ENCODE measurements at places on chromosomes 7 and 10. TPM values are rescaled to one million over a fixed set of nuclear protein-coding genes. Genes with fewer than 3 reads are reported as not detected.

Gene GDI2
- 122 TPM for total RNA-seq

Gene SAMD9
- 3.0 TPM for total RNA-seq

Gene HKDC1
- 0.44 TPM for total RNA-seq

Gene GNGT1
- not detected for total RNA-seq

Gene HOXA3
- 13.8 TPM for total RNA-seq

Gene FXYD4
- total RNA-seq = not detected

Gene ABCB1
- not detected for total RNA-seq

Gene CLEC5A
- total RNA-seq = not detected

Gene HGF
- total RNA-seq = 0.15 TPM

Gene CFTR
- total RNA-seq = not detected

Gene DEPP1
- 8.0 TPM for total RNA-seq

GRCh38 chr10:5650664-5651387 is 15.6 kb downstream of the ASB13 start:
- DNase-seq = no peak

- peak; percentile 90 for DNase-seq
Measured at GRCh38 chr10:68647672-68648341, 73.2 kb upstream of the CCAR1 start.

GRCh38 chr10:4512671-4513240 is 313.3 kb upstream of the AKR1E2 start:
- peak; percentile 54 for DNase-seq

GRCh38 chr7:74094224-74095101 is 10.9 kb downstream of the LIMK1 start:
- peak; percentile 93 for DNase-seq

GRCh38 chr10:76324283-76324682 is 892.9 kb downstream of the LRMDA start:
- peak; percentile 86 for DNase-seq

GRCh38 chr10:32378363-32379317 is 31.7 kb upstream of the EPC1 start:
- peak; percentile 96 for DNase-seq

DNA sequence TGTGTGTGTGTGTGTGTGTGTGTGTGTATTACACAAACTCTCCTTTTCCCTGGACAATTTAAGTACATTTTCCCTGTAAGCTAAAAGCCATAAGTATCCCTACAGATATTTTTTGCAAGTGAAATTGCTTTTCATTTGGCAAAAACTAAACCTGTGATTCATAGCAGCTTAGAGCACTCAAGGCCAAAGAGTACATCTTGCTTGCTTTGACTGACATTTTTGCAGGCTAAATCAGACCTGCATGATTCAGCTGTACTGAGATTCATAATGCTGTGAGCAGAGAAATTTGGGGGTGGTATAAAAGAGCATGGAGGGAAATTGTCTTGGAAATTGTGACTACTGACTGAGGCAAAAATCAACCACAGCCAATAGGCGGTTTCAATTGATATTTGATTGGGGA is 500.4 kb downstream of the GFRA1 start:
- no peak for DNase-seq

- DNase-seq = no peak
Measured at GRCh38 chr7:132485600-132486273, 90.5 kb downstream of the PLXNA4 start.

- no peak for DNase-seq
Measured at GRCh38 chr7:74183142-74183541, 9.0 kb downstream of the EIF4H start.

GRCh38 chr10:52226197-52226847 is 87.8 kb upstream of the DKK1 start:
- peak; percentile 83 for DNase-seq

DNA sequence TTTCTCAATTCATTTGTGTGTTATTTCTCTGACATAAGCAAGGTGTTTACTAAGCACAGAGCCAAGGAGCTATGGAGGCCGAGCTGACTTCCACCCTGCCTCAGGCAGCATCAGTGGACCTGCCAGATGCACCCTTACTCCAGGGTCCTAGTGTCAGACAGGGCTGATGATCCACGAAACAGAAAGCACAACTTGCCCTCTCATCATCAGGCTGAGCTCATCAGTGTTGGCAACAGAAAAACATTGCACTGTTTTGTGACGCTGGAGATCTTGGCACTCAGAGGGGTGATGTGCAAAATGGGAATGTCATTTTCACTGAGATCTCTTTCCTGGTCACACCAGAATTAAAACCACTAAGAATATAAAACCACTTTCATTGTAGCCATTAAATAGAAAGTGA is 201.8 kb downstream of the GLI3 start:
- DNase-seq = no peak

- no peak for DNase-seq
Measured at GRCh38 chr7:15471669-15471950, 90.2 kb downstream of the AGMO start.

DNA sequence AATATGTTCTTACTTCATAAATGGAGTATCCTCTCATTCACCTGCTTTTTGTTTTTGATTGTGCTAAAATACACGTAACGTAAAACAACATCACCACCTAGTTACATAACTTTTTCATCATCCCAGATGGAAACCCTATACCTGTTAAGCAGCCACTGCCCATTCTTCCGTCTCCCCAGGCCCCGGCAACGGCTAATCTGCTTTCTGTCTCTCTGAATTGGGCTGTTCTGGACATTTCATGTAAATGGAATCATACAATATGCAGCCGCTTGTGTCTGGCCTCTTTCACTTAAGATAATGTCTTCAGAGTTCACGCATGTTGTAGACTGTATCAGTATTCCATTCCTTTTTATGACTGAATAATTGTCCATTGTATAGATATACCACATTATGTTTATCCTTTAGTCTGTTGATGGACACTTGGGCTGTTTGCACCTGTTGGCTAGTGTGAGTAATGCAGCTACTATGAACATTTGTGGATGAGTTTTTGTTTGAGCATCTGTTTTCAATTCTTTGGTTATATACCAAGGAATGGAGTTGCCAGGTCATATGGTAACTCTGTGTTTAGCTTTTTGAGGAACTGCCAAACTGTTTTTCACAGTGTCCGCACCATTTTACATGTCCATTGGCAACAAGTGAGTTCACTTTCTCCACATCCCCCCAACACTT is 14.1 kb upstream of the SUN1 start:
- DNase-seq = peak; percentile 63

DNA sequence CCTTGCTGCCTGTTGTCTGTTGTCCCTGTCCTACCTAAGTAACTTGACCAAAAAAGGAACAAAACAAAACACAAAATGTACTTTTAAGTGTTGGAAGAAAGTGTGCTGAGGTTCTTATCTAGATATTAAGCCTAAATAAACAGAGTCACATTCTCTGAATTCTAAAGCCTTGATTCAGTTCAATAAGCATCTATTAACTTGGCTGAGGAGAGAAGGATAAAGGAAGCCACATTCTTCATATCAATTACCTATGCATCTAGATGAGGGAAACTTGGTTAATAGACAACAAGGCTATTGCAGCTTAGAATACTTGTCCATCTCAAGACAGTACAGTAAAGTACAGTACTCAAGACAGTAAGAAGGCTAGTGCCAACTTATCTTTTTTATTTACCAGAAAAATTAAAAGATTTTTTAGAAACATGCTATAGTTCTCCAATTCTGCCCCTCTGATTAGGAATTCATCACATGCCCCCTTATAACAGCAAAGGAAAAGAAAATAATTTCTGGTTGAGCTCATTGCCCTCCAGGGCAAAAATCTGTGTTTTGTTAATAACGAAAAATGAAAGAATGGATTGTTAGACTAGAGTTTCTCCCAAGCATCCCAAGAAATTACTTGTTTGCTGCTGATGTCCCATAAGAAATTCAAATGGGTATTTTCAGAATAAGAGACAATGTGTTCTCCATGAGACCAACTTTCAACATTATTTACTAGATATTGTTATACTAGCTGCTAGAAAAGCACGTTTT is 546.5 kb upstream of the SEMA3D start:
- DNase-seq = peak; percentile 19

- DNase-seq = no peak
Measured at GRCh38 chr10:10418387-10418786, 599.3 kb upstream of the CELF2 start.

GRCh38 chr10:11168423-11169090 is 150.9 kb downstream of the CELF2 start:
- DNase-seq = no peak

- no peak for DNase-seq
Measured at GRCh38 chr7:29377718-29378117, 183.1 kb downstream of the CHN2 start.

GRCh38 chr7:95974108-95974507 is 201.8 kb downstream of the DYNC1I1 start:
- DNase-seq = no peak

- no peak for DNase-seq
Measured at GRCh38 chr7:131835141-131835540, 278.7 kb upstream of the PODXL start.

- no peak for DNase-seq
Measured at GRCh38 chr7:50303335-50304128, 984 bp upstream of the IKZF1 start.

DNA sequence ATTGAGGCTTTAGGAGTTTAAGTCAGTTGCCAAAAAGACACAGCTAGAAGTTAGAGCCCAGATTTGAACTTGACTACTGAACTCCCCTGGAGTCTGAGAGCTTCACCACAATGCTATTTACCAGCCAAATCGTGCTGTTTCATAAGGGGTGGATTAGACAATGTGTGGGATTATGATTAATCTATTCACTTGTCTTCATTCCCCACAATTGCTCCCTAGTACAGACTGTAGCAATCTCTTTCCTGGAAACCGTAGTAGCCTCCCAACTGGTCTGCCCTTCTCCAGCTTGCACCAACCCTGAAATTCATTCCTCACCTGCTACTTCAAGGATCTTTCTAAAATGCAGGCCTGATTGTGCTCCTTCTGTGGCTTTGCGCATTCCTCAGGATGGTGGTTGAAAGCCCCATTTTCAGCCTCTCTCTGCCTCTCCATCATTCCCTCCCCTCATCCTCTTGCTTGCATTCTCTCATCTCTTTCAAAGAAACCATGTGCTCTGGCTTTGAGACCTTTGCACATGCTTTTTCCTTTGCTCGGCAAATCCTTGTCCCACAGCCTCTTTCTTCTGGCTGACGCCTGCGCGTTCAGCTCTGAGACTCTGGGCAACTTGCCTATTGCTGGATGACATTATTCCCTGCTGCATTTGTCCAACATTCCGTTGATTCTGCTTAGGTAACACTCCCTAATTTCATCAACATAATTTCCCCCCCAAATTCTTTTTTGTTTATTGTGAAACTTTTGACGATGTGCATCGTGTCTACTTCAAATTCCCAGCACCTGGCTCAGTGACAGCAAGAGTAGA is 145.1 kb downstream of the ADRA2A start:
- no peak for DNase-seq
